ENCODE measurements at places on chromosomes 4 and X.

GRCh38 chr4:30538794-30539193 lies 181.4 kb upstream of the PCDH7 start:
- no peak for DNase-seq

GRCh38 chr4:102503831-102504786 lies 3.0 kb downstream of the NFKB1 start:
- peak; percentile 63 for DNase-seq

DNA sequence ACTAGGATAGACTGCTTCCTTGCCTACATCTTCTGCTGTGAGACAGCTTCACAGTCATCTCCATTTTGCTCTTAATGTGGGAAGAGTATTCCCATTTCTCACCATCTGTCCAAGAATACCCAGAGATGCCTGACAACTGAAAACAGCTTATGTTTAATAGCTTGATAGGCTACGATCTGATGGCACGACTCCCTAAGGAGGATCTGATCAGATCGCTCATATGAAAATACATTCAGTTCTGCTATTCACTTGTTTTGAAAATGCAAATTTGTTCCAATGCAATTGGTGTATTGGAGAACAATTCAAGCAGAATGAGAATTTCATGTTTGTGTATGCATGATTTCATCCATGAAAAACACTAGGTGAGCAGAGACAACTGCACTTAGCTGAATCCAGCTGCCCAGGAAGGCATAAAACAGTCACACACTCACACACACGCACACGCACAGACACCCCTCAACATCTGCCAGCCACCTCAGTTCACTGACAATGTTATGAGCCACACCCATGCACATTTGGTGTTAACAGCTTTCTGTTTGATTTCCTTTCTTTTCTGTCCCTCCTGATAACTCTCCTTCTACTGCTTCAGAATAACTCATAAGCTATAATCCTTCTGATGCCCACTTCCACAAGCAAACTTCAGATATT lies 29.6 kb downstream of the TRIML1 start:
- no peak for DNase-seq

DNA sequence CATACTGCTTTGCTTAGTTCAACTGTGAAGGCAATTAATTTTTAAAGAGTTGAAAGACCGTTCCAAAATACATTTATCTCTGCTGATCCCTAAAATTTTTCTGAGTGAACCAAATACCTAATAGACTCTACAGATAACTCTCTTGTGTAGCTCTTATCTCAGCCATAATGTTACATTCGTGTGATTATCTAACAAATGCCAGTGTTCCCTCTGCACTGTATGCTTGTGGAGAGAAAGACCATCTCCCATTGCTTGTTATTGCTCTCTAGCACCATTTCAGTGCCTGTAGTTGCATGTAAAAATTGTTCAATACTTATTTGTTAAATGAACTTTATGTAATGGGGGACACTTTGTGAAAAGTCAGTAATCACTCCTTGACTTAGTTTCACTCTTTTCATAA lies 81.3 kb upstream of the ATOH1 start:
- peak; percentile 4 for DNase-seq

DNA sequence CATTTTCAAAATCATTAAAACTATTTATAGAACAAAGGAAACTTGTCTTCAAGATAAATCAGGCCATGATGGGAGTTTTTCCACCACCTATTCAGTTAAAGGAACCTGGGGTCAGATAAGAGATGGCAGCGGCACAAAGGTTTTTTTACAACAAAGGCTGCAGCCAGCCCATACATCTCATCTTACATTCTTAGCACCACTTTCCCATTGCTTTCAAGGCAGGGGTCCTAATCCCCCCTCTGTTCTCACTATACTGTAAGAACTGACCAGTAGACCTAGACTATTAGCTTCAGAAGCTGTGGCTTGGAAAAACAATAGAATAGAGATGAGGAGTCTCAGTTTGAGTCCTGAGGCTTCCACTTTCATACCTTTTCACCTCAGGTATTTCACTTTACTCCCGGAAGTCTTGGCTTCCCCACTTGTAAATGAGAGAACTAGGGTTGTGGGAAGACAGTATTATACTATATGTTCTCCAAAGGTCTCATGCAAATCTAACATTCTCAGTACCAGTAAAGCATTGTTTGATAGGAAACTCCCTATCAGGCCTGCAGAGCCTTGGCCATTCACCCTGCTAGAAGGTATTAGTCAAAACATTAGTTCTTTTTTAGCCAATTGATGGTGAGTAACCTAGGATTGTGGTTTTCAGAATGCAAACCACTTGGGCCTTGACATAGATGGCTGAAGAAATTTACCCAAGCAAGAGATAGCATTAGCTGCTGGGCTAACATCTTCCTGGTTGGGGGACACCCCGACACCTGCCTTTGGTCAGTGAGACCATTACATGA lies 182.9 kb upstream of the PBDC1 start:
- DNase-seq: no peak

DNA sequence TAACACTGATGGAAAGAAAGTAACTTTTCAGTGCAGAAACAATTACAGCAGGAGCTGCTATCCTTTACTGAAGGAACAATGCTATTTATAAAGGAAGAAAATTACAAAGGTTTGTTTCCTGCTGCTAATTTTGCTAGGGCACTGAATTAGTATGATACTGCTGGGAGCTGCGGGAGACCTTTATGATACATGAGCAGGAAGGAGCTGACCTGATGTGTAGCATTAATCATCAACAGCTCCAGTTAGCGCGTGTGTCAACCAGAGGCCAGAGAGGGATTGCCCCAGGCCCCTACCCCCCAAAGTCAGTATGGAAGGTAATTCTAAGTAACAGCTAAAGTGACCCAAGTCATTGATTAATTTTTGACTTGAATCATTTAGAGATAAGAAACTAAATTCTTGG lies 728.9 kb downstream of the PCDH18 start:
- no peak for DNase-seq

DNA sequence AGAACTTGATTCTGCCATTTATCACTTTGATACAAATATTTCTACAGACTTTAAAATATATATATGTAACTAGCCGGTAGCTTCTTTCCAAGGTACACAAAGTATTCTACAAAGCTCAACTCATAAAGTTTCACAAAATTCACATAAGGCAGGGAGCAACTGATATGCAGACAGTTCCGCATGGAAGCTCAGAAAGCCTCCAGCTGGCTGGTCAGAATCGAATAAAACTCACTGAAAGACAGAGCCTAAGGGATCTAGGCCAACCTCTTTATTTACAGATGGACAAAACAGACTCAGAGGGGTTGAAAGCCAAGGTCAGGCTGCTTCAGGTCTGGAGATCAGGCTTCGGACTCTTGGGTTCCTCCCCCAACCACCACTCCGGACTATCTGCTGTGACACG lies 130.2 kb downstream of the DCTD start:
- no peak for DNase-seq

DNA sequence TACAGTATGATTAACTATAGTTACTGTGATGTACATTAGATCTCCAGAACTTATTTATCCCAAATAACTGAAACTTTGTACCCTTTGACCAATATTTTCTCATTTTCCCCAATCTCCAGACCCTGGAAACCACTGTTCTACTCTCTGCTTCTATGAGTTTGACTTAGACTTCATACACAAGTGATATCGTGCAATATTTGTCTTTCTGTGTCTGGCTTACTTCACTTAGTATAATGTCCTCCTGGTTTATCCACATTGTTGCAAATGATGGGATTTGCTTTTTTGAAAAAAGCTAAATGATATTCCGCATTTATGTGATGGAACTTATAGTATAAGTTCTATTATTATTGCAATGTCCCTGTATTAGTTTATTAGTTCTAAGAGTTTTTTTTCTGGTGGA lies 81.8 kb upstream of the SOD3 start:
- no peak for DNase-seq

Data from OCI-M1 (cell line).